ENCODE measurements at places on chromosomes 3 and 15.

GRCh38 chr3:111314181-111314873, 227.7 kb upstream of the CD96 start:
- DNase-seq = no peak

DNA sequence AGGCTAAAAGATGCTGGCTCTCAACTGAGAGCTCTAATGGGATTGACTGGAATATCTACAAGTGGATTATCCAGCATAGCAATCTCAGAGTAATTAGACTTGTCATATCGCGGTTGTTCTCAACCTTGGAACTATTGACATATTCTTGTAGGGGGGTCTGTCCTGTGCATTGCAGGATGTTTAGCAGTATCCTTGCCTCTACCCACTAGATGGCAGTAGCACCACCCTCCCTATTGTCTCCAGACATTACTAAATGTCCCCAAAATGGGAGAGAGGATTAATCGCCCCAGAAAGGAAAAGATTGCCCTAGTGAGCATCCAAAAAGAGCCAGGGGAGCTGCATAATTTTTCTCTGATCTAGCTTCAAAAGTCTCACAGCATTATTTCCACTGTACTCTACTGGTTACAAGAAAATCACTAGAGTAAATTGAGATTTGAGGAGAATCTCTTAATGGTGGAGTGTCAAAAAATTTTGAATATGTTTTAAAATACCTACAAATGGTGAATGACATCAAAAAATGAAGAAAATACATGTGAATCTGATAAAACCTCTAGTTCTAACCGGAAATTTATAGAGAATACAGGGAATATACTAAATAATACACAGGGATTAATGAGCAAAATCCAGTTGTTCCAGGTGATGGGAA, 388.2 kb upstream of the AGTR1 start:
- no peak for DNase-seq

DNA sequence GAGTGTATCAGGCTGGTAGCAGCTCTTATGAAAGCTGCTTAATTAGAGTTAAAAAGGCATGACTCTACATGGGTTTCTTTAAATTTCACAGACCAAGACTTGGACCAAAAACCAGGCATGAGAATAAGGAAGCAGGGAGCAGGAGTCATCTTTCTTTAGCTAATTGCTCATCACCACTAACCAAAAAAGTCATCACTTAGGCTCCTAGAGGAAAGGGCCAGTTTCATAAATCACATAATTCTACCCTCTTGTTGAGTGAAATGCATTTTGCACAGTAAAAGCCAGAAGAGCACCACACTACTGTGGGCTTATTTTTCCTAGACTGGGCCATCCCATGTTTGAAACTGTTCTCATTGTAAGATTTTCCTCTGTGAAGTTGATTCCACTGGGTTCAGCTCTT, 175.6 kb downstream of the GREM1 start:
- DNase-seq = no peak

- no peak for DNase-seq
These were observed 261.1 kb downstream of the EPHB1 start for GRCh38 chr3:135056084-135056730.

GRCh38 chr3:85800676-85801075, 841.9 kb downstream of the CADM2 start:
- DNase-seq = no peak

DNA sequence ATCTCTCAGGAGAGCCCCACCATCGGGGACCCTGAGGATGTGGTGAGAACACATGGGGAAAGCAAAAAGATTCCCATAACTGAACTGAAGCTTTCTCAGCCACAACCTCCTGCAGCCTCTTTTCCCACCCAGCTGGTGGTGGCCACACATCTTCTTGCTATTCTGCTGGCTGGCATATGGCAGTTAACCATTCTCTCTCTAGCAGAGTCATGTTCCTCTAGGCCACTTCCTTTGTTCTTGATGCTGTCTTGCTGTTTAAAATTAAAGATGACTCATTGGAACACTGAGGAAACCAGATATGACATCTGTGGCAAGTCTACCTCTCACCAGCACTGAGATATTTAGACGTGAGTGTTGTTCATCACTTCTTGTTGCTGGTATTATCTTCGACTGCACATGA, 180.3 kb upstream of the ROBO2 start:
- DNase-seq = no peak

- no peak for DNase-seq
These were observed 162.7 kb downstream of the ALCAM start for GRCh38 chr3:105529456-105529855.

GRCh38 chr3:177110386-177110785, 86.9 kb downstream of the TBL1XR1 start:
- DNase-seq = no peak

GRCh38 chr3:117471831-117472230, 762.3 kb downstream of the TUSC7 start:
- no peak for DNase-seq

- no peak for DNase-seq
These were observed 185.8 kb upstream of the CFAP20DC start for GRCh38 chr3:59235634-59236012.

GRCh38 chr3:134074790-134075567, 45.3 kb upstream of the SLCO2A1 start:
- no peak for DNase-seq

- no peak for DNase-seq
These were observed 48.6 kb downstream of the SLC12A8 start for GRCh38 chr3:125163739-125164601.

- no peak for DNase-seq
These were observed 36.2 kb downstream of the NGLY1 start for GRCh38 chr3:25747033-25747432.

- no peak for DNase-seq
These were observed 25.5 kb downstream of the SIN3A start for GRCh38 chr15:75425966-75426500.

- DNase-seq = no peak
These were observed 17.5 kb downstream of the PPP2R3A start for GRCh38 chr3:135982922-135983581.

DNA sequence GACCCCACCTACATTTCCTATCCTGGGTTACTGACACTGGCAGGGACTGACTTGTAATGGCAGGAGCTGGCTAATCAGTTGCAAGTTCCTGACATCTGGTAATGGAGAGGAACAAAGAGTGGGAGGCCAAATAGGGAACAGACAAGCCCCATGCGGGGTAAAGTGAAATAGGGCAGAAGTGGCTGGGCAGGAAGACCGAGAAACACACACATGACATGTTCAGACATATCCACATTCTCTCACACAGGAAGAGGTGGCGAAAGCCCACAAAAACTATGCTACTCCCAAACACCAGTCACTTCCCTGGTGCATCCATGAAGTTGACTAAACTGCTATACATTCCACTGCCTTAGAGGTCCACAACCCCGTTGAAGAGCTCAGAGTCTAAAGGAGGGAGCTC, 394.1 kb upstream of the TBL1XR1 start:
- no peak for DNase-seq

DNA sequence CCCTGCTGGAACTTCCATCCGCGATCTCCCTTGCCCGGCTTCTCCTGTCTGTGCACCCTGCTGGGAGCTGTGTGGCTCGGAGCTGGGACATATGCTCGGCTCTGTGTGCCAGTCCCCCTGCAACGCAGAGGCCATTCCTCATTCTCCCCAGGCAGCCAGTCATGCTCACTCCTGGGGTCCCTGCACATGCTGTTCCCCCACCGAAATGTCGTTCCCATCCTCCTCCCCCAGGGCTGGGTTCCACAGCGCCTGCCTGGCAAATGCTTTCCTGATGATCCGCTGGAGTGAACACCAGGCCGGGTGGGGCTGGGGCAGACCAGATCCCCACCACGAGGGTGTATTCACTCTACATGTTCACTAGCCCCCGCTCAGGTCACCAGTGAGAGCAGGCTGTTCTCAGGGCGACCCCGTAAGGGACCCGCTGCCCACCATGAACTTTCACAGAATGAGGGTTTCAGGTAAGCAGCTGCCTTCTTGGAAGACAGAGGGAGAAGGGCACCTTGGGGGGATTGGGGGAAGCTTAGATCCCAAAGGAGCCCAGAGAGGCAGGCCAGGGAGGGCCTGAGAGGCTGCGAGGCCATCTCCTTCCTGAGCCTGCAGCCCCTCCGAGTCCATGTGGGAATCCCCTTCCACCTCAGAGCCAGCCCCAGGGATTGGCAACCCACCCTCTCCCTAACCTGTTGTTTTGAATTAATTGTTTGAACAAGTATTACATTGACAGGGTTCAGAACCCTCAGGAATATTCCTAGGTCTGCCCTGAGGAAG, 88.7 kb upstream of the IQSEC1 start:
- DNase-seq = no peak

DNA sequence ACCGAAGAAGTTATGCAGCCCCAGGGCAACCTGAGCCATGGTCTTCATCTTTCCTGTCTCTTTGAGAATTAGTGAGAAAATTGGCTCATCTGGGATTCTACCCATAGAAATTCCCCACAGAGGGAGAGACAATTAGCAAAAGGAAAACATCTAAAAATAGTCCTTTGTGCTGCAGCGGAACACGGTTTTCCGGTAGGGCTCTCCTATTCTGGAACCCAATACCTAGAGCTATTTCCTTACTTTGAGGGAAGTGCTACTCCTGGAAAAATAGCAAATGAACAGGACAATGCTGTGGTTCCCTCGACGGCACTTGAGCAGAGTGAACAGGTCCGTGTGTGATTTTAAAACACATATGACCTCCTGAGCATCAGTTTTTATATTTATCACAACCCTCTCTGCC, 210.5 kb downstream of the FGF12 start:
- no peak for DNase-seq

GRCh38 chr3:125478326-125478725, 41.7 kb downstream of the SNX4 start:
- no peak for DNase-seq

DNA sequence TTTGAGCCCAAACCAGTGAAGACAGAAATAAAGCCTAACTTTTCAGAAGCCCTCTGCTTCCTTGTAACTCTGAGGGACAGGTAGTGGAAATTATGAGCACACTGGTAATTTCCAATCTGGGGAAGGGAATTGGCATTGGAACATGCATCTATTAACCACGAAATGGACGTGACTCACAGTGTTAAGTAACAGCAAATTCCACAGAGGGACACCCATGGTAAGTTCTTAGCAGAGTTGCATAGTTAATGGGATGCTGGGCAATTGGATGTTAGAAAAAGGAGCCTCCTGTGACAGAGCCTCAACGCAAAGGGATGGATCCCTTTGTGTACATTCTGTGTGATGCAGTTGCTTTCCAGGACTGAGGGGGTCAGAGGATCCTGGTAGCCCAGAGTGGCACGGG, 168.6 kb downstream of the SEMA6D start:
- DNase-seq = no peak

Measured in DMS 273 treated with DMSO at 0.1 percent for 48 hours (cell line).